Fibroblast of villous mesenchyme (primary cell): ENCODE measurements at places on chromosomes 3 and 15. TPM values are rescaled to one million over a fixed set of nuclear protein-coding genes. Genes with fewer than 3 reads are reported as not detected.

Gene LSAMP
- total RNA-seq, result 0.64 and 1.3 TPM in 2 replicates

Gene SNRPN
- total RNA-seq, result 92.1 and 109 TPM in 2 replicates

Gene ISLR
- total RNA-seq, result 73.8 and 83.4 TPM in 2 replicates

Gene SLC15A2
- under 0.01 and 0.43 TPM in 2 replicates for total RNA-seq

Gene GP9
- not detected in 2 replicates for total RNA-seq

Gene LEKR1
- total RNA-seq, result 0.86 and 0.97 TPM in 2 replicates

Gene SLC6A11
- not detected in 2 replicates for total RNA-seq

Gene IL5RA
- not detected in 2 replicates for total RNA-seq

Gene SUCNR1
- total RNA-seq, result 0.32 and 0.43 TPM in 2 replicates

Gene BFSP2
- not detected in 2 replicates for total RNA-seq

Gene ATG7
- 95.7 and 131 TPM in 2 replicates for total RNA-seq

Gene IQCH
- total RNA-seq, result 2.6 and 4.7 TPM in 2 replicates

Gene SIN3A
- 29.0 and 35.0 TPM in 2 replicates for total RNA-seq

Gene HCLS1
- 0.86 and 4.8 TPM in 2 replicates for total RNA-seq

Gene RARRES1
- 6.4 and 8.2 TPM in 2 replicates for total RNA-seq

Gene AHSG
- total RNA-seq, result not detected in 2 replicates

Gene PRTG
- 6.4 and 6.9 TPM in 2 replicates for total RNA-seq

Gene PROK2
- total RNA-seq, result not detected in 2 replicates
